SW480 (cell line): ENCODE measurements at places on chromosomes 2 and 18.
A peak's percentile ranks its signal among the peaks of the same experiment; 100 is the strongest.

DNA sequence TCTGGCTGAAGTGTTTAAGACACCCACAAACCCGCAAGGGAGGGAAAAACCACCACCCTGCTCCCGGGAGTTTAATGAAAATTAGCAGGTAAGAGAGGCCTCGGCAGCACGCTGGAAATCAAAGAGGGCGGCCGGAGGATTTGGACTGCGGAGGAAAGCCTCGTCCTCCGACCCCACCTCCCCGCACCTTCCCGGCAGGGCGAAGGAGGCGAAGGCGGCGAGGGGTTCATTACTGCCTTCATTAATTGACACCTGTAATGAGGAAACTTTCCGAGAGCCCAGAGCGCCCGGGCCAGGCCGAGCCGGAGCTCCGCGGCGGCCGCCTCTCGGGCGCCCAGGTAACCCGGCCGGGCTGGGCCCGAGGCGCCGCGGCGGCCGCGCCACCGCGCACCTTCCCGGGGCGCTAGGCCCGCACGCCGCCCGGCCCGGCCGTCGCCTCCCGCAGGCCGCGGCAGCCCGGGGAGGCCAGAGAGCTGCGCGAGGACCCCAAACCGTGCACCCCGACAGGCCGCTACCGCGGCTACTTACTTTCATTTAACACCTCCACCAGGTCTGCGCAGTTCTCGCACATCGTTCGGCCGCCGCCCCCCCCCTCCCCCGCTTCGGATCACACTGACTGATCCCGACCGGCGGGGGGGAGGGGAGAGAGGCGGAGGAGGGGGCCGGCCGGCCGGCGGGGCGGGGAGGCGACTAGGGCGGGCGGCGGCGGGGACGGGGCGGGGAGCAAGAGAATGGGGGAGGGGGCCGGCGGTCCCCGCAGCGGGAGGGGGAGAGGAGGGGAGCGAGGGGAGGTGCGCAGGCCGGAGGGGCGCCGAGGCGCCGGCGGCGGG, 550 bp downstream of the USP34 start:
- peak; percentile 83 for DNase-seq

DNA sequence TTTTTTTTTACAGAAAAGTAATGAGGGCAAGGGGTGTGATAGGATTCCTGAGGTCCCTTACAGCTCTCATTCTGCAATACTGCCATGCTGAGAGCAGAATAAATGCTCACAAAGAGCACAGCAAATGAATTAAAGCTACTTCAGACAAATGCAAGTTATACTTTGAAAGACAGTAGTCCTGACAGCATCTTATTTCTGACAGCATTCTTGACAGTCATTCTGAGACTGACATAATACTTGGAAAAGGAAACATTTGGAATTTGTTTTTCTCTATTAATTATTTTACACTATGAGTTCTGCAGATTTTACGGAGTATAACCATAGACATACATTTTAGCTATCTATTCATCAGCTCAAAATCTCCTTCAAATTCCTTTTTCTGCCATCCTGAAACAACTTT, 935.2 kb upstream of the FAM98A start:
- DNase-seq, result no peak

DNA sequence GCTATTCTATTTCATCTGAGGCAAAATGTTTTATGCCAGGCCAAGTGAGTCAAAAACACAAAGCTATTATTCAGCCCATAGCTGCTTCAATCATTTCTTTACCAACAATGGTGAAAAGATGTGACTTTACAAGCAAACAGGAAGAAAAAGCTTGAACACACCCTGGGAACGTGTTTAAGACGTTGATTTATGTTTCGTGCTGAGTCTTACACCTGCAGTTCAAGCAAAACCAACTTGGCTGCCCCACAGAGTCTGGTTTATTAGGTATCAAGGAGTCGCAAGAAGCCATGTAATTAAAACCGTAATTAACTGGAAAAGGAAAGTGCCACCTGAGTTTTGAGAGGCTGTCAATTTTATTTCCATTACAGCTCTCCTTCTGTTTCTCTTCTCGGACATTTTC, 295.5 kb downstream of the MEIS1 start:
- no peak for DNase-seq

DNA sequence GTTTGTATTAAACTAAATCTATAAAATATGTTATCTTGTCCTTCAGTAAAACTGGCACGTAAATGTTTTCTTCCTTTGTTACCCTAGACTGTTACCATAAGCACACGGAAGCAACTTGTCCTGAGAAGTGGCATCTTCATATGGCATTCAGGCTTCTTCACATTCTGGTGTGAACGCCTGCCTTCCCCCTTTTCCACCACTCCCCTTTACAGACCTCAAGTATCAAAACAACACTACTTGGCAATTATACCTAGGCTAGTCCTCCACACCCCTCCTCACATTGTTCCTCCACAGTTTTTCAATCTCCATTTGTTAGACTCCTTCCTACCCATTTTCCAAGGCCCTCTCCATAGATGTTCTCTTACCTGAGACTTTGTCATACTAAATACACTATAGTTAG, 2.9 kb downstream of the MEX3C start:
- no peak for DNase-seq

DNA sequence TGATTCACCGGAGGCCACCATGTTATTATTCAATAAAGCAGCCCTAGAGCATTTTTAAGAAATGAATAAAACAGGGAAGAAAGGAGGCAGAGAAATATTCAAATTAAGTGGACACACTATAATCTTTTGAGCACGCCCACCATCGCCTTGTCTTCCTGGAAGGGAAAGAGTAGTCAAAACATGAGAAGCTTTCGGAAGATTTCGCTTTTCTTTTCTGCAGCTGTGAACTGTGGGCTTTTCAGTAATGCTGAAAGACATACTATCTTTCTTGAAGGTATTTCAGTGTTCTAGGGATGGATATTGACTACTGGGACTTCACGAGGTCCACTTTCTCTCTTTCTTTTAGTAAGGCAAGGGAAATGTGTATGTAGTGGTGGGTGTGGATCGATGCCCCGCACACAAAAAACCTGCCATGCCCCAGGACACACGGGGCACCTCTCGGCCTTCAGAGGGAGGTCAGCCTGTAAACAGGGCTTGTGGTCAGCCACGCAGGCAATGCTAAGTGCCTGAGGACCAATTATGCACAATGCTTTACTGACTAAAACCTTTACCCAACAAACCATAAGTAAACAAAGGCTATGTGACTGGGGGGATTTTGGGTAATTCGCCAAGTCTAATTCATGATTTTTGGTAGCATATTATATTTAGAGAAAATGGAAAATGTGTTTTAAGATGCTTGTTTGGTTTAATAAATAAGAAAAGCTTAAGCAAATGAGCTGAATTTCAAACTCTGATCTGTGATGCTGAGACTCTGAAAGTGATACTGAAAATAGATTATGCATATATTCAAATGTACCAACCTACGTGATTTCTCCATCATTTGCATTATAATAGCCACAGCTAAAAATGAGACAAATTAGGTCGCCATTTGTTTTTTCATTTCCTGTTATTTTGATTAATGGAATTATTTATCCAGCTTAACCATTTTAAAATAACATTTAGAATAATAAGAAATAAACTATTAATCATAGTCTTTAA, 130.5 kb downstream of the ZNF516 start:
- DNase-seq, result no peak

DNA sequence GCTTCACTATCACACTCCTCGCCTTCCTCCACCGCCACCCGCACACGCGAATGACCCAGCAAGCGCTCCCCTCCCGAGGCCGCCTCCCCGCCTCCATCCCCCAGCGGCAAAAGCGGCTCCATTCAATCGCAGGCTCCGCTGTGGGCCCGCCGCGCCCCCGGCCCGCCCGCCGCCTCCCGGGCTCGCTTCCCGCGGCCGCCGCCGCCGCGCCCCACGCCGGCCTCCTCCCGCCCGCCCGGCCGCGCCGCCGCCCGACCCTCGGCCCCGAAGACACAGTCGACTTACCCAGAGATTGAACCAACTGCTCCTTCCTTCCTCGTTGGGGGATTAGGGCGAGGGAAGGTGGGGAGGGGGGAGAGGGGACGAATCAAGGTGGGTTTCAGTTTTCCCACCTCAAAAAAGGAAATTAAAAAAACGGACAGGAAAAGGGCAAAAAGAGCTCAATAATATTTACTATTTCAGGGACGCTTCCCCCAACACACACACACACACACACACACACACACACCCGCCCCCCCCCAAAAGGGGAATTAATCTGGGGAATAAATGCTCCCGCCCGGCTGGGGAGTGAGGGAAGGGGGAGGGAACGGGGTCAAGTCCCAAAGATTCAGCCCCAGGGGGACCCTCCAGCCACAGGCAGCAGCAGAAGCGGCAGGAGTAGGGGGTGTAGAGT, 743 bp downstream of the XPO1 start:
- no peak for DNase-seq

GRCh38 chr18:54109131-54109683, 115.3 kb downstream of the MBD2 start:
- no peak for DNase-seq

DNA sequence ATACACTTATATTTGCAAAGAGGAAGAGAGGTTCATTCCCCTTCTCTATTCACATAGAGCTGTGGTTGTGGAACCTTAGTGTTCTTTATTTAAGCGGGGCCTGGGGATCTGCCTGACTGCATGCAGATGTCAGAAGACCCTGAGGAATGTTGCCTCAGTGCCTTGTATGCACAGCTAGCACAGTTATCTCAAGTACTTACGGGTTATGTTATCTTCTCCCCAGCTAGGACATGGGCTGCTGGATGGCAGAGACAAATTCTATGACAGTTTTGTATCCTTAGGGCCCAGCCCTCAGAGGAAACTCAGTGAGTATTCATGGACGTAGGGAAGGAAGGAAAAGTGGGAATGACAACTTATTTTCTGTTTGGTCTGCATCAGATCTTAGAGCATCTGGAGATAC, 37.7 kb upstream of the RTN4 start:
- DNase-seq, result no peak

DNA sequence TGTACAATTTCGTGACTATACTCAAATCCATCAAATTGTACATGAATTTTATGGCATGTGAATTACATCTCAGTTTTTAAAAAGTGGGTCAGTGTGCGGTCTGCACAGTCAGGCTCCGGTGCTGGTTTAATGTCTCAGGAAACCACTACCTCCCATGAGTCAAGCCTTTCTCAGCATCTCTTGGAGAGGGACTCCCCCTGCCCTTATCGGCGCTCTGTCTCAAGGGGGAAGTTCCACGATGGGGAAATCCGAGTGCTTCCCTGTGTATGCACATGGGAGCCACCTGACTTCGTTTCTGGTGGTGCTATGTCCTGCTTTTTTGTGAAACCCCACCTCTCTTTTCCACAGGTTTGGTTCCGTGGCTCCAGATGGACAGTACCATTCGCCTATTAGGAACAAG, 72.5 kb downstream of the ACOXL start:
- DNase-seq, result no peak

DNA sequence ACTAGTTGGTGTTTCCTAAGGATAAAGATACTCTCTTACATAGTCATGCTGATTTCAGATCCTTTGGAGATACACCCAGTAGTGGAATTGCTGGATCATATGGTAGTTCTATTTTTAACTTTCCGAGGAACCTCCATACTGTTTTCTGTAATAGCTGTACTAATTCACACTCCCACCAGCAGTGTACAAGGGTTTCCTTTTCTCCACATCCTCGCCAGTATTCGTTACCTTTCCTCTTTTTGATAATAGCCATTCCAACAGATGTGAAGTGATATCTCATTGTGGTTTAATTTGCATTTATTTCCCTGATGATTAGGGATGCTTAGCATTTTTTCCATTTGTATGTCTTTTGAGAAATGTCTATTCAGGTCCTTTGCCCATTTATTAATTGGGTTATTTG, 34.0 kb downstream of the ACTR2 start:
- no peak for DNase-seq

DNA sequence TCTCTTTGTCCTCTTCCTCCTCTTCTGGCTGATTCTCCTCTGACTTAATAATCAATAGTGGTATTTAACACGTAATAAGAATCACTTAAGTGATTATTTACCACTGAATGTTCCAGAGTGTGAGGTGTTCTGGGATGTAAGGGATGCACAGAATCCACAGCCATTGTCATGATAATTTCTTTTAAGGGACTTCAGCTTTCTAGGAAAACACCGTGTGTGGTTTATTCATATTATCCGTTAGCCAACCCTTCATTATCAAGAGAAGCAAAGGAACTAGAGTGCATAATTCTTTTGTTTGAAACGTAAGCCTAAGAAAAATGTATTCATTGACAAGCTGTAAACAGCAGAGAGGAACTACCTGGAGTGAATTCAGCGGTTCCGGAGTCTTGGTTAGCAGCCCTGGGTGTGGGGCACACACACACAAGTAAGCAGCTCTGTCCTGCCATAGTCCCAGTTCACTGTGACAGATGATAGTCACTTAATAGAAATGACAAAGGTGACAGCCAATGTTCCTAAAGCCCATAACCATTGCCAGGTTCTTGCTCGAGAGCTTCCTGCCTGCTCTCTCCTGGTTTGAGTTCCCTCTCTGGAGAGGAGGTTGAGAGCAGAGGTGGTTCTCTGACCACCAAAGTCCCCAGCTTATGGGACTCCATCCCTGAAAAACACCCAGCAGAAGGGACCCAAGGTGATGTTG, 101.9 kb downstream of the ACOXL start:
- no peak for DNase-seq

DNA sequence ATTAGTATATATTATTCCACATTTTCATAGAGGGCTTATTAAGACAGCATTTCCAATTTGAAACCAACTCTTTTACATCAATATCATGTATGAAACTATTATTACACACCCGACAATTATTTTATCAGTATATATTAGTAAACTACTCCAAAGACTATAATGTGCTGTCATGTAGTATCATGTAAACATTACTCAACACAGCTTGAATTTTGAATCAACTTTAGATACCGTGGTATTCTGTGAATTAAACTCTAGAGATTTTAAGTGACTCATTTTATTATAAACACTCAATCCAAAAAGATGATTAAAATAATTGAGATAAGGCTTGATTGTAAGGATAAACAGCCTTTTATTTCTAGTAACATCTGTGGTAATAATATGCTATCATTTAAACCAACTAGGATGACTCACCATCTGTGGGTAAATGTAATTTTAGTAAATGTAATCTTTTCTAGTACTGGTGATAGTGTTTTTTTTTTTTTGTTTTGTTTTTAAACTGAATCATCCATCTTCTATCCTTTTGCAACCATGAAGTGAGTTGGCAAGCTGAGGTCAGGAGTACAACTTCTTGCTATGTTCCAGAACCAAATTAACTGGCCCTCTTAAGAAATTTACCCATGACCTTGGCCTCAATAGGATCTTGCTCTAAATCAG, 144.3 kb upstream of the SMAD7 start:
- no peak for DNase-seq

DNA sequence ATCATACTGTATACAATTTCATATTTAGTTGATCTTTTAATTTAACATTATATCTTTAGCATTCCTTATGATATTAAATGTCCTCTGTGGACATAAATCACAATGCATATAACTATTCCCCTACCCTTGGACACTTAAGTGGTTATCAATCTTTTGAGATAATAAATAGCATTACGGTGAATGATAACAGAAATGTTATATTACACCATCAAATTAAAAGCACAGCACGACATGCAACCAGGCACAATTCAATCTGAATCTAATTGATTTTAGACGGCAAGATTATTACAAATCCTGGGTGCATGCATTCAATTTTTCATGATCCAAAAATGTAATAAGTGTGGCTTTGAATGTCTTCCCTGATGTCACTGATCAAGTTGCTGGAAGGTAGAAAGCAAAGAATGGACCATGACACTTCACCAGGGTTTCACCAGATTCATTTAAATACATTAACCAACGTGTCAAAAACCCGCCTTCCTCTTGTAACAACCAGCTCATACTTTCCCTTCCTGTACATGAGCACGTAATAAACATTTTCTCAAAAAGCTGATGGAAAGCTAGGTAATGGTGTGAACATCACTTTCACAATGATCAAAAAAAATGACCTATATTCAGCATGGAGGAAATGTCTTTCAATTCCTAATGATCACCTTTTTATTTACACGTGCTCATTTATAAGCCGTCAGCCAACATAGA, 513.7 kb upstream of the ID2 start:
- DNase-seq, result no peak

- no peak for DNase-seq
Measured at GRCh38 chr2:25314514-25315315, 27.0 kb downstream of the DNMT3A start.
